ENCODE measurements at places on chromosomes 3 and 15.

DNA sequence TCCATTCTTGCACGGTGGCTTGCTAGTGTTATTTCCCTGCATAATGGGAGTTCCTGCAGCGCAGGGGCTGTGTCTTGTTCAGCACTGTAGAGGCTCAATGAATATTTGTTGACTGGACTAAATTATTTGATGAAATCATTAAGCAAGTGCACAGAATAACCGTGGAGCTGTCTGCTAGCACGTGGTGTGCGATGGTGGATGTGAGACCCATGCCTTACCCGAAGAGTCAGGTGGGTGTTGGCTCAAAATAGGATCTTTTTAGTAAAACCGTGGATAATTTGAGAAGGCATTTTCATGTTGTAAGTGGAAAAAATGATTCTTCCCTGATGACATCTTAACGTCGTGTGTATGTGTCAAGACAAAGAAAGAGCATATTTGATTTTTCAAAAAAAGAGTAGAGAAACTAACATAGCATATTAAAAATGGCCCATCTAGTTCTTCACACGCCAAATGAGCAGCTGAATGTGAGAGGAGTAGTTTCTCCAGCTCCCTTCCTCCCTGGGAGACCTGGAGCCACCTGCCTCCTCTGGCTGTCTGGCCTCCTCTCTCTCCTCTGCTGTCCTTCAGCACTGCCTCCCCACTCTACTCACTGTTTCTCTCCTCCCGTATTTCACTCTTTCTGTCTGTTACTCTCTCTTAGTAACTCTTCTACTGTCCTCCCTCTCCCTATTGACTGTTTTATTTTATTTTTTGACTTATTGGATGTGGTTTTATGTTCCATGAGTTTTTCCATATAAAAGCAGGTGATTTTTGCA, 6.3 kb downstream of the FAM81A start:
- DNase-seq, result no peak

DNA sequence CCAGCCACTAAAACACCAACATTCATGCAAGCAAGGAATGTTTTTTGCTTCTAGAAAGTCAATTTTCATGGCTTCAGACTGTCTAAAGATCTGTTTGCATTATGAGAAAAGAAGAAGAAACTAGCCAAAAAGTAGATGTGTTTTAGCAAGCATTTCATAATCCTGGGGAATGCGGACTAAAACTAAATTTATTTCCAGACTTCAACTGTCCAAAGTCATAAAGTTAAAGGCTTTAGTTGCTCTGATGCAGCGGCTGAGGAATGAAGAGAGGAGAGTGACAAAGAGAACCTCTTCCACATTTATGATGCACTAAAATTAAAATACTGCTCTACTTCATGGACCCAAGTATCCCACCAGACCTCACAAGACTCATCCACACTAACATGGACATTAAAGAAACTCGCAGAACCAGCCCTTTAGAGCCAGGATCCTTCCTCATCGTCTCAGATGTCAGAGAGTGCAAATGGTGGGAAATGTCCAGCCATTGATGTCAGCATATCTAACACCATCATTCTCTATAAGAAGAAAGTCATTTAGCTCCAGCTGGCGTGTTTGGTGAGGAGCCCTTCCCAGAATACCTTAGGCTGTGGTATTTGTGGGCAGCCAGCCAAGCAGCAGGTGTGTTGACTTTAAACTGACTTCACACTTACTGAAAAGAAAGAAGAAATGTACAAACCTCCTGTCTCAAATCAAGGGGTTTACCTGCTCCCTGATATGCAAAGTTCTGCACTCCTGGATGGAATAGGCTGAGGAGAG, 17.4 kb downstream of the FYCO1 start:
- DNase-seq, result peak; percentile 39

DNA sequence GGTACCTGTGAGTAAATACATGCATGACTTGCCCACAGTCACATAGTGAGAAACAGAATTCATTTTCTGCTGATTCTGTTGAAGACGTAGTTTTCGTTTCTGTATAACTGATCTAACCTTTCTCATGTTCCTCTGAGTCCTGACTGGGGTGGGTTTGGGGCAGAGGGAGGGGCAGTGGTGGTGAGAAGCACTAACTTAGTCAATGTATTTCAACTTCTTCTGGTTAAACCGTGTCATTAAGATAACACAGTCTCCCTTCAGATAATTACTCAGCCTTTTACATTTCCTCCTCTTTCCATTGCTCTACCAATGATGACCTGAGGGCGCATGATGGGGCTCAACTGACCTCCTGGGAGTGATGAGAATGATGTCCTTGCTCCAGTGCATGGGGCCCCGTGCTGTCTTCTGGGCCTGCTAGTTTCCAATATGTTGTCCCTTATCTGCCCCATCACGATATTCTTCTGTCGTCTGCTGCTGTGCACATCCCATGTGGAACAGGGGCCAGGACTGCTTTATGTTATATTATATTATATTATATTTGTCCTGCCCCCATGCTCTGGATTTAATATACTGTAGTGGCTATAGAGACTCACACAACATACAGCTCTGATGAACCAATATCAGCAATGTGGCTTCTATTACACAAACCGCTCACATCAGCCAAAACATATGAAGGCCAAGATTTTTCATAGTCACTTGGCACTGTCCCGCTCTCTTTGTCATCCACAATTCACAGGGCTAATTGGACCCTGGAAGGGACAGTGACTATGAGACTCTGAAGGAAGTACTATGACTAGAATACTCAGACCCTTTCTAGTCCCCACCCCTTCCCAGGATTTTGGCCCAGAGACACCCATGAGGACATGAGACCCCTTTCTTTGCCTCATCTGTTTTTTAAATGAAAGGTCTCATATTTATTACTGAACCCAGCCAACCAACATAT, 407.1 kb upstream of the MCTP2 start:
- DNase-seq, result no peak

DNA sequence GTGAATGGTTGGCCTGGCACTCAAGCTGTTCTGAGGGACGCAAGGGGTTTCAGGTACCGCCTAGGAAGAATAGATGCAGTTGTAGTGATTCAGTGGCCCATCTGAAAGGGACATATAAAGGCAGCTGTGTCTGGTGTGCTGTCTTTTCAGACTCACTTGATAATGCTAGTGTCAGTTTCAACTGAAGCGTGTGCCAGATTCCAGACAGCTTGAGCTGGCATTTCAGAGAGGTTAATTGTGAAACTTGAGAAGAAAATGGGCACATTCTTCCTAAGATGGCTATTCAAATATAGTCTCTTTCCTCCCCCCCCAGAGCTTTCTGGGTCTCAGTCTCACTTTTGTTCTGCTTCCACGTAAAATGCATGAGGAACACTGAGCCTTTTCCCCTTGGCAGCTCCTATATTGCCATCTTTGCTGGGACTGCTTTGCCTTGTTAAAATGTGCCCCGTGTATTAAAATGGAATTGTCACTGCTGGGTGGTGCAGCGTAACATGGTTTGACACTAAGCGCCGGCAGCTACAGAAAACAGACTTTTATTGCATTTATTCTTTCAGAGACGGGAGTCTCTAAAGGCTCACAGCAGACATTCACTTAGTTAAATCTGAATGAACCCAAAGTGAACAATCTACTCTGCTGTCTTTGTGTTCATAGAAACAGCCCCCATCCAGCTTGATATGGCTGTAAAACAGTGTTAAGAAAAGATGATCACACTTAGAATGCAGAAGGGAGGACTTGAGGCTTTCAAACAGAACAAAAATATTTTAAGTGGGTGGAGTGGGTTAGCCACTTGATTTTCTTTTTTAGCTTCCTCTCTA, 478.7 kb downstream of the RBMS3 start:
- DNase-seq, result no peak

DNA sequence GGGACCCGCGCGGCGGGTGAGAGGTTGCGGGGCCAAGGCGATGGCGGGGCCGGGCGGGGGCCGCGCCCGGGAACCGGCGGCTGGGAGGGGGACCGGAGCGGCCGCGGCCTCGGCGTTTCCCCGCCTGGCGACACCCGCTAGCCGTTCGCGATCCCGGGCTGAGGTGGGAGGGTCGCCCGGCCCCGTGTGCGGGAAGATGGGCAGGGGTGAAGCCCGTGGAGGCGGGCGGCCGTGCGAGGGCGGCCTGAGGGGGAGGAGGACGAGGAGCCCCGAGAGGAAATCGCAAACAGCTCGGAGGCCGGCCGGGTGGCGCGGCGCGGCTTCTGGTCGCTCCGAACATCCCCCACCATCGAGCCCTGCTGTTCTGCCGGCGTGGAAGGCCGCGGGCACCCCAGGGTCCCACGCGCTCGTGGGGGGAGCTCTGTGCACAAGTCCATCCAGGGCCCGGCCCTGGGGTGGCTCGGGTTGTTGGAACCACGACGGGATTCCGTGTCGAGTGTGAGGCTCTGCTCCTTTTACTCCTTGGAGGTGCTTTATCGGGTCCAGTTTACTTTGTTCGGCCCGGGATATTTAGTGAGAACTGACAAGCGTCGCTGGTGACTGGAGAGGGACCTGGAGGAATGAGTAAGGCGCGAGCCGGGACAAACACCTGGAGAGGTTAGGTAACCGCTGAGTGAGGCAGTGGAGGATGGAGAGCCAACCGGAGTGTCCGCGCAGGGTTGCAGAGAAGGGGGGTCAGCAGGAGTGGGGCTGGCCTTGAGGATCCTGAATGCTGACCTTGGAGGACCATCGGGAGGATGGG, 728 bp downstream of the CRTC3 start:
- DNase-seq, result peak; percentile 61

DNA sequence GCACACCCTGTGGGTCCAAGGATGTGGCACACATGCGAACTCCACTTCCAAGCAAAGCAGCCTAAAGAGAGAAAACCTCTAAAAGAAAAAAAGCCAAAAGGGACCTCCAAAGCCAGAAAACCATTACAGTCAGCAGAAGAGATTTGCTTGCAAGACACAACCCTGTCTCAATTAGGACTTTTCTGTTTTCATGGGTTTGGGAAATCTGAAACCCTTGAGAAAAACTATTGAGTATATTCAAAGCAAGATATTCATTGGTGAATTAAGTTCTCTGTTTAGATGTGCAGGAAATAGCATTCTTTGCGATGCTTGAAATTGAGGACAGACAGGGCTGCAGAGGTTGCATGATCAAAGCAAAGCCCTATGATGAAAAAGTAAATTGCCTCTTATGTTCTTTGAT, 10.2 kb upstream of the LDHAL6B start:
- DNase-seq, result no peak

- no peak for DNase-seq
Observed at GRCh38 chr3:99990179-99990578, 124.1 kb downstream of the FILIP1L start.

- no peak for DNase-seq
Observed at GRCh38 chr3:32237670-32238452, 619 bp upstream of the CMTM8 start.

DNA sequence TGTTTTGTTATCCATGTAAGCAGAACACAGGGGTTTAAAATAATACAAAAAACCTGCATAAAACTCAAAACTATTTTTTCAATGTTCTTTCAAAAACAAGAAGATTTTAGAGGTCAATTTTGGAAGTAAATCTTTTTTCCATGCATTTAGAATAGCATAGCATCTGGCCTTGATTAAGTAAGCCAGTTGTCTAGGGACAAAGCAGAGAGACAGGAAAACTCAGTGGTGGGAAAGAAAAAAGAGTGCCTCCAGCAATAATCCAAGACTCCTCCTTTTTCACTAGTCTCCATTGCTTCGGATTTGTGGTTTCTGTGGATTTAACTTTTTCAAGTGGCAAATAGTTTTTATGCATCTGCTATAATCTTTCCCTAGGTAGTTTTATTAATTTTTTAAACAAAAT, 88.9 kb downstream of the SUCNR1 start:
- DNase-seq, result no peak

GRCh38 chr3:65831733-65832425, 206.8 kb downstream of the MAGI1 start:
- DNase-seq, result no peak

DNA sequence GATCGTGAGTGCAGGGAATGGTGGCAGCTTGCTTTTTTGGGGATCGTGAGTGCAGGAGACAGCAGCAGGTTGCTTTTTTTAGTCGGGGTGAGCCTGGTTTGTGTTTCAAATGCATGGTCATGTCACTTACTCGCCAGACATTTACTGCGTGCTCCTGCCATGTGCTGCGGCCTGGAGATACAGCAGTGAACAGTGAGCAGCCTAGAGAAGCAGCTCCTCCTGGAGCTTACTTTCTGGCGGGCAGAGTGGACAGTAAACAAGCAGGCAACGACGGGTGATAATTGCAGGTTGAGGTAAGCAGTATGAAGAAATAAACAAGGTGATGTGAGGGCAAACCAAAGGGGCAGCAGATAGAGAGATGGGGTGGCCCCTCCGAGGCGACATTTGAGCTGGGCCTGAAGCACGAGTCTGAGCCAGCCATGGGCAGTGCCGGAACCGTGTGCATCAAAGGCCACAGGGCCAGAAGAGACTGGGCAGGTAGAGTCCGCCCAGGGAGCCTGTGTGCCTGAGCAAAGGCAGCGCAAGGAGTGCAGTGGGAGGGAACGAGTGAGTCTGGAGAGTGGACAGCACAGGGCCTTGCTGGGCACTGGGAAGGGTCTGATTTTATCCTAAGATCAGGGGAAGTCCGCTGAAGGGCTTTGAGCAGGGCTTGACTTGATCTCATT, 57.3 kb upstream of the RASA2 start:
- DNase-seq, result no peak

GRCh38 chr15:66860844-66861243, 158.8 kb downstream of the SMAD6 start:
- DNase-seq, result no peak

- DNase-seq, result no peak
Observed at GRCh38 chr15:42918047-42918446, 2.5 kb downstream of the TTBK2 start.

All from CD8-positive, alpha-beta memory T cell (primary cell).